ENCODE measurements at places on chromosomes 11 and 22. TPM values are rescaled to one million over a fixed set of nuclear protein-coding genes. Genes with fewer than 3 reads are reported as not detected.

DNA sequence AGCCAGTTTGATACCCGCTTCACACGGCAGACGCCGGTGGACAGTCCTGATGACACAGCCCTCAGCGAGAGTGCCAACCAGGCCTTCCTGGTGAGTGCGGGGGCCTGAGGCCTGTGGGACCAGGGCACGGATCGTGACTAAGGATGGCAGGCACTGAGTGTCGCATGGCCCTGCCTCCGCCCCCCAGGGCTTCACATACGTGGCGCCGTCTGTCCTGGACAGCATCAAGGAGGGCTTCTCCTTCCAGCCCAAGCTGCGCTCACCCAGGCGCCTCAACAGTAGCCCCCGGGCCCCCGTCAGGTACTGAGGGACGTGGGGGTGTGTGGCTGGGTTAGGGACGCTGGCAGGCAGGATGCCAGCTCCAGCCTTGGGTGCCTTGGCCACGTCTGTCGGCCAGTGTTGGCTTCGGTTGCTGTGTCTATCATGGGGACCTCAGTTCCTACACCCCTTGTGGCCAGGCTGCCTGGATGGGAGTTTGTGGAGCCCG lies 3.0 kb downstream of the PTPRCAP start:
- DNase-seq, result no peak

GRCh38 chr22:50702261-50702671 lies 29.6 kb downstream of the SHANK3 start:
- no peak for DNase-seq

GRCh38 chr11:35622070-35622469 lies 3.8 kb downstream of the FJX1 start:
- no peak for DNase-seq

GRCh38 chr22:31861226-31861840 lies 83.0 kb upstream of the YWHAH start:
- no peak for DNase-seq

DNA sequence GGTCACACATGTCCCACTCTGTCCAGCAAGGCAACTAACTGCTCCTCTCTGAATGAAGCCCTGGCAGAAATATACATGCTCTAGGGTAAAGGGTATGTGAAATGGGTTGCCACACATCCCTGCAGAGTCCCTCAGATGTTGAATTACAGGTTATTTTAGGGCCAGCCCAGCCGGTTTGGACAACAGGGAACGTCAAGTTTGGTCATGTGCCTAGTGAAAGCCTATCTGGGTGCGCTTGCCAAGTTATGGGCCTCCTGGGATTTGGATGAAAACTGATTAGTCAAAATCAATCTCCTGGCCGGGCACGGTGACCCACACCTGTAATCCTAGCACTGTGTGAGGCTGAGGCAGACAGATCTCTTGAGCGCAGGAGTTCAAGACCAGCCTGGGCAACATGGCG lies 10.4 kb downstream of the AP1B1 start:
- DNase-seq, result no peak

GRCh38 chr22:33723915-33724314 lies 196.4 kb downstream of the LARGE1 start:
- DNase-seq, result peak; percentile 27

GRCh38 chr11:27184458-27185312 lies 144.1 kb downstream of the BBOX1 start:
- no peak for DNase-seq

GRCh38 chr11:32259641-32260081 lies 168.8 kb downstream of the RCN1 start:
- no peak for DNase-seq

DNA sequence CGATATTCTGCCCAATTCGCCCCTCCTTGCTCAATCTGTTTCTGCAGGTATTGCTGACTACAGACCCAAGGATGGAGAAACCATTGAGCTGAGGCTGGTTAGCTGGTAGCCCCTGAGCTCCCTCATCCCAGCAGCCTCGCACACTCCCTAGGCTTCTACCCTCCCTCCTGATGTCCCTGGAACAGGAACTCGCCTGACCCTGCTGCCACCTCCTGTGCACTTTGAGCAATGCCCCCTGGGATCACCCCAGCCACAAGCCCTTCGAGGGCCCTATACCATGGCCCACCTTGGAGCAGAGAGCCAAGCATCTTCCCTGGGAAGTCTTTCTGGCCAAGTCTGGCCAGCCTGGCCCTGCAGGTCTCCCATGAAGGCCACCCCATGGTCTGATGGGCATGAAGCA lies 9.2 kb upstream of the SLC35E4 start:
- DNase-seq, result no peak

DNA sequence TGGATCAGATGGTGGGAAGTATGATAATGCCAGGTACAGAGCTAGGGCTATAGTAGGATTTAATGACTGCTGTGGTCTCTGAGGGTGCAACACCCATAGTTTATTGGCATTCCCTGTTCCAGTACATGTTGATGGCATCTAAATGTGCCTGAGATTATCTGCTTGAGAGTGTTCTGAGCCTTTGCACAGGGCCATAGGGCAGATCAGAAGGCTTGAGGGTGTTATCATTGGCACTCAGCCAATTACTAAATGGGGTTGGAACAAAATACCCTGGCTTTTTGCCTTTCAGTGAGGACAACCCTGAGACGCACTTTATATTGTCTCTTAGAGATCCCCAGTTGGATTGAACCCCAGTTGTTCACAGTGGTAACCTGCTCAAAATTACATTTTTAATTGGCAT lies 6.7 kb downstream of the SLC5A12 start:
- no peak for DNase-seq

DNA sequence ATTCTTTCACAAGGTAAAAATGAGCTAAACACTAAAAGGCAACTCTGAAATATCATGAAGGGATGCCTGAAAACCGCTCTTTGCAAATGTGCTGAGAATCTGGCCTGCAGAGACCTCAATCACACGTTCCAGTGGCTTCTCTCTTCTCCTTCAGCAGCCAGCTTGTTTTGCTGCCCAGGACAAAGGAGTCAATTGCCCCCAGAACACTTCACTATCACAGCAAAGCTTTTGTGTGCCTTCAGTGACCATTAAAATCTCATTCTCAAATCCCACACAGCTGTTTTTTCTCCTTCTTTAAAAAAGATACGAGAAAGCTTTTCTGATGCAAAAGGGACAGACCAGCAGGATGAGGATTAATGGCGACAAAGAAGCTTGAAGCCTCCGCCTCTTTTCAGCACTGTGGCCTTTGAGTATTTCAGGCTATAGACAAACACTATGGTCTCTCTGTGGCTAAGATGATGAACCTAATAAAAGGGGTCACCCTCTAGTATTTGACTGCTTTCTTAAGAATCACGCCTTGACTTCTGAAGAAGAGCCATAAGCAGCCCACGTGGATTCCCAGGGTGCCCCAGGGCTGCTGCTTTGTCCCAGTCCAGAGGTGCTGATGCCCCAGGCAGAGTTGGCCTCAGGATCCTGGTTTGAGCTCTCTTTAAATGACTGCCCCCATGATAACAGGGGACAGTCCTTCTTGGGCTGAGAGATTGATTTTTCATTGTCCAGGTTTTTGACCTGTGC lies 33.4 kb upstream of the NRIP3 start:
- DNase-seq, result no peak

- no peak for DNase-seq
These were observed 666 bp downstream of the MSANTD4 start for GRCh38 chr11:106021181-106021966.

Gene AHNAK
- 290 TPM for total RNA-seq

Gene SFI1
- total RNA-seq, result 6.8 TPM

Gene RIC3
- total RNA-seq, result 12.9 TPM

Gene CHRNA10
- total RNA-seq, result 1.0 TPM

Gene CHRM1
- total RNA-seq, result not detected

Data from left ventricle myocardium inferior (tissue), 1 donor.